RWPE2 (cell line): ENCODE measurements at places on chromosomes 13 and 19.

GRCh38 chr19:56603829-56604228 lies 8.7 kb downstream of the ZNF71 start:
- no peak for DNase-seq

DNA sequence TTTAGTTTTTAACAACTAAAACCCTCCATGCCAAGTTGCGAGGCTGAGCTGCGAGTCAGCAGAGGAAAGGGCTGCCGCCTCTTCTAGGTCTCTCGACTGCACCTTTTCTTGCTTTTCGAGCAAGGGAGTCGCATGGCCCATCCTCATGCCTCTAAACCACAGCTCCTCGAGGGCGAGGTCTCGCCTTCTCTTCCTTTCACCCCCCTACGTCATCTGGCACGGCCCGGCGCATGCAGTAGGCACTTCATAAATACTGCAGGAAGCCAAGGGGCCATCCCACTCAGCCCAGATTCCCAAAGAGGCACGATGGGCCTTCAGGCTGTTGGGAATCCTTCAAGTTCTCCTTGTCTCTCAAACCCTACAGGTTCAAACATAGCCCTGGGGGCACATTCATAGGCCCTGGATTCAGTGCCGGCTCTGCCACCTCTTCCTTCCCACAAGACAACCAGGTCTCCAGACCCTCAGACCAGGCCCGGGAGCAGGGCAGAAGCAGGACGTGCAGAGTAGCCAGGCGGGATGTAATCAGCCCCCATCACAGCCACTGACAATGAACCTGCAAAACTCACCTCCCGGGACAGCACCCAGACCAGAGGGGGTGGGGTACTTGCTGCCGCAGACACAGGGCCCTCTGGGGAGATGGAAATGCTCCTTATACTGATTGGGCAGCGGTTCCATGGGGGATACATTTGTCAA lies 41.7 kb downstream of the GGACT start:
- DNase-seq, result no peak

DNA sequence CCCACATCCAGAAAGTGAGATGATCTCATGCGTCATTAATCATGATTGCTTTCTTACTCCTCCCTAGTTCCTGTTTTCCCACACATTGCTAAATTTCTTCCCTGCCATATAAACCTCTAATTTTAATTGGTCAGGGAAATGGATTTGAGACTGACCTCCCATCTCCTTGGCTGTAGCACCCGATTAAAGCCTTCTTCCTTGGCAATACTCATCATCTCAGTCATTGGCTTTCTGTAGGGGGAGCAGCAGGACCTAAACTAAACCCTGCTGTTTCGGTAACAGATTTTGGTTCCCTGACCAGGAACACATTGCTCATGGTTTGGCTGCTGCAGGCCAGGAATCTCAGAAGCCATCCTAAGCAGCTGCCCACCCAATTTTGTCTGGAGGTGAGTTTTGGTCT lies 61.7 kb downstream of the SPRYD7 start:
- DNase-seq, result no peak

GRCh38 chr13:102555914-102556553 lies 40.8 kb upstream of the TPP2 start:
- DNase-seq, result no peak

DNA sequence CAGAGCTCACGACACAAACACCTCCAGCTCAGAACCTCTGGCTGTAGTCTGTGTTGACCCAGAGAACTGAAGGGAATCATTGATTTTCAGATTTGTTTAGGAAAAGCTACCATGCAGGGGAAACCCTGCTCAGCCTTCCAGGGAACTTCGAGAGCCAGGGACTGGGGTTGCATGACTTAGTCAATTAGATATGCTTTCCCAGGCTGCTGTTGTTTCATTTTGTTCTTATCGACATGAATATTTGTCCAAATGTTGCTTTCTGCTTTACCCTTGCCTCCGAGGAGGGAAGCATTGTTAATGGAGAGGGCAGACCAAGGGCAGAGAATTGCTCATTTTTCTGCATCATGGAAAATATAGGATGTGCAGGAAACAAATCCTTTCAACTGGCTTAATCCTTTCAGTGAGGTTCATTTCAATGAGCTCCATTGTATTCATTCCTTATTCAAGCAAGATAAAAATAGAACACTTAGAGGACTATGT lies 82.5 kb downstream of the KLF5 start:
- DNase-seq, result no peak

DNA sequence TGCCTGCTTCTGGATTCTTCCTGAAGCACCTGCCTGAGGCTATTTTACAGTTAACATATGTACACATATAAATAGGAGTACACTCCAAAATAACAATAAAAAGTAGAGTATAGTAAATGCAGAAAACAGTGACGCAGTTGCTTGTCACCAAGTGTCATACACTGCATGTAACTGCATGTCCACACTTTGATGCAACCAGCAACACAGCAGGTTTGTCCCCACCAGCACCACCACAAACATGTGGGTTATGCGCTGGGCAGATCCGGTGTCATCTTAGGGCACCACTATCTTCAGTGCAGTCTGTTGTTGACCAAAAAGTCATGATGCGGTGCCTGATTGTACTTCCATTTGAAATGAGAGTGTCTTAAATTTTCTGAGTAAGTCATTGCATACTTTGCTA lies 51.3 kb downstream of the COL4A2 start:
- DNase-seq, result no peak

DNA sequence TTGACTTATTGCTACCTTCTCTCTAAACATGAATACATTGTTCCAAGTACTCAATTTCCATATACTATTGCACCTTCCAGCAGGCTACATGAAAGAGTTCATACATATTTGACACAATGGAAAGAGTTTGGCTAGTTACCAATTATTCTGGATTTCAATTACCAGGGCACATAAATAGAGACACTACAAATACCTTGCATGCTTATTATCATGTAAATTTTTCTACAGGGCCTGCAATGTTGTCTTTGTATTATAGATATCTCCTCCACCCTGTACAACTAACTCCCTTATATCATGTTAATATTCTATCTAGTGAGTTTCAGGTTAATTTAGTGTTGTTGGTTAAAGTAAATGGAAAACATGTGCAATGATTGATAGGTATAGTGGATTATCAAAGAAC lies 540.7 kb upstream of the SLITRK5 start:
- DNase-seq, result no peak

DNA sequence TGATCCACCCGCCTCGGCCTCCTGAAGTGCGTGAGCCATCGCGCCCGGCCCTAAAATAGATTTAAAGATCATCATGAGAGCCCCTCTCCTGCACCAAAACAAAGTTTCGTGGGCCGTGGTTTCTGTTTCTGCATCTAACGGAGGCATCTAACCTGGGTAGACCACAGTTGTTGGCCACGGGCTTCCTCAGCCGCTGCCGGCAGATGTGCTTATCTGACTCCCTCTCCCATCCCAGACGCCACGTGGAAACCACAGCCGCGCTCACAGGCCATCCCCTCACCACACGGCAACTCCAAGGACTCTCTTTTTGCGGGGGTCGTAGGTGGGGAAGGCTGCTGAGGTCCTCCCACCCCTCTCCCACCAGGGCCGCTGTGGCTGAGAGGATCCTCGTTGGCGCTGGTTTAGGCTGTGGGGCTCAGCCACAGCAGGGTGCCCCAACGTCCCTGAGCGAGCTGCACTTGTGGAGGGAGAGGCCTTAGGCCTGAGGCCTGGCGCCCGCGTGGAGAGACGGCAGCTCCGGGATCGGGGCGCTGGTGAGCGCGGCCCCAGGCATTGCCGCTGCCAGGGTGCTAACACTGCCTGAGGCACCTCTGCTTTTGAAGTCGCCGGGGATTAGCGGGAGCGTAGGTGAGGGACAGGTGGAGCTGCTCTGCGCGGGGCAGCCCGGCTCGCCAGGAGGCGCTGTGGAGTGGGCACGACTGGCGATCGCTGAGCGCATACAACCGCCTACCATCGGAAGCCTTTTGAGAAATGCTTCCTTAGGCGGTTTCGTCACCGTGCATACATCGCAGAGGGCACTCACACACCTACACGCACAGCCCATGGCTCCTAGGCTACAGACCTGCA lies 8.9 kb downstream of the ZSCAN1 start:
- DNase-seq, result no peak

DNA sequence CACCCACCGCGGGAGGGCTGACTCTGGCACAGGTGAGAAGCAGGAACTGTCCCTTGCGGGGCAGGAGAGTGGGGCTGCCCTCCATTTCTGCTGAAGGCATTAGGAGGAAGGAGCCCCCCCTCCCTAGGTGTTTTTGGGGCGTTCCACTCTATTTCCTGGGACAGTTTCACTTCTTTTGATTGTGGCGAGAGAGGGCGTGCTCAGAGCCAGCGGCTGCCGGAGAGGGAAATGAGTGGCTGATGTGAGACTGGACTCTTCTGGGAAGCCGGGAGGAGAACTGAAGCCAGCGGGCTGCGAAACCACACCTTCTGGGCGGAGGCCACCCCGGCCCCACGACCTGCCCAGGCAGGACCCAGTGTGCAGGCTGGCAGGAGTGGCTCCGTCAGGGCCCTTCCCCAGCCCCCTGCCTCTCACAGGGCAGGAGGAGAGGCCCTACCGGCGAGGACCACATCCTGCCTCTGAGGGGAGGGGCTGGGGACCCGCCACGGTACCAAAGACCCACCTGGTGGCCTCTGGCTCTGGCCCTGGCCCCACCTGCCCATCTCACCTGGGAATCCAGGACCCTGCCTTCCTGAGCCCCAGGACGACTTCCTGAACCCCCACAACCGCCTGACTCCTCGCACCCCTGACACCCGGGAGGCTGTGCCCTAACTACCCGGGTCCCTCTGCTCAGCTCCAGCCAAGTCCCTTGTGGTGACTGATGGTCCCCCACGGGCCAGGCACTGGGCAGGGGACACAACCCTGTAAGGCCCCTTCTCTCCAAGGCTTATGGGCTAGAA lies 25.9 kb downstream of the MPND start:
- DNase-seq, result peak; percentile 86

DNA sequence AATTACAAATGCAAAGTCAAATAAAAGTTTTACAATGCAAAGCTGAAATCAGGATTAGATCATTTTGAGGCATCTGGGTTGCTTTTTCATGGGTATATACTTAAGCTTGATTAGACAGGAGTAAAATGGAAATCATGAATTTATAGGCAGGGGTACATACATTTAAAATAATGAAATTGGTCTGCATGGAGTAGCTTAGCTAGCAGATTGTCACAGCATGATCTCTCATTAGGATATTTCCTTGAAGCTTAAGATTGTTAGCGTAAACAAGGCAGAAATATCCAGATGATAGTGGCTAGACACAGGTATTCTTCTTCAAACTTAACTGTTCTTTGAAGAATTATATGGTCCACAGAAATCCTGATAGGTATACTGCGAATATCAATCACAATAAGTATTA lies 1627.0 kb upstream of the PCDH20 start:
- no peak for DNase-seq

GRCh38 chr13:87981416-87981815 lies 310.2 kb downstream of the SLITRK5 start:
- DNase-seq, result no peak

- no peak for DNase-seq
These were observed 67.3 kb downstream of the DOCK9 start for GRCh38 chr13:98910501-98910951.
